ENCODE measurements at places on chromosomes 2 and 18.

GRCh38 chr2:46236006-46236875, 61.0 kb upstream of the EPAS1 start:
- DNase-seq = no peak

DNA sequence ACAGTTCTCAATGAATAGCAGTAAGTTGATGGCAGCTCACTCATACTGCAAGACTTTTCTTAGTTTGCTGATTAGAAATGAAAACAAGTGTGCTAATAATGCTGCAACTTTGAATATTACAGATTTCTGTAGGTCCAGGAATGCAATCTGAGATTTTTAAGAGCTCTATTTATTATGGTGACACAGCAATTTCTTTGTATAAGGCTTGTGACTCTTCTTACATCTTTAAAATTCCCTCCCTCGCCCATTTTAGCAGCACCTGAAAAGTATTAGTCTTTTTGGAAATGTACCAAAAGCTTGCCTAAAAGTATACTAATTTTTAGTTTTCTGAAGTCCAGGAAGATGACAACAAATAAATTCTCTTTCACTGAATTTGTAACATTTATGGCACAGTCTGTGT, 4.4 kb upstream of the HTR2B start:
- DNase-seq = no peak

- DNase-seq = no peak
Measured at GRCh38 chr2:235244255-235245220, 249.3 kb upstream of the AGAP1 start.

- no peak for DNase-seq
Measured at GRCh38 chr2:98378901-98379300, 32.6 kb downstream of the CNGA3 start.

- no peak for DNase-seq
Measured at GRCh38 chr18:79197531-79197930, 128.3 kb downstream of the ATP9B start.

GRCh38 chr18:46167971-46168370, 63.8 kb downstream of the HAUS1 start:
- DNase-seq = no peak

- no peak for DNase-seq
Measured at GRCh38 chr2:215418064-215418963, 17.6 kb downstream of the FN1 start.

DNA sequence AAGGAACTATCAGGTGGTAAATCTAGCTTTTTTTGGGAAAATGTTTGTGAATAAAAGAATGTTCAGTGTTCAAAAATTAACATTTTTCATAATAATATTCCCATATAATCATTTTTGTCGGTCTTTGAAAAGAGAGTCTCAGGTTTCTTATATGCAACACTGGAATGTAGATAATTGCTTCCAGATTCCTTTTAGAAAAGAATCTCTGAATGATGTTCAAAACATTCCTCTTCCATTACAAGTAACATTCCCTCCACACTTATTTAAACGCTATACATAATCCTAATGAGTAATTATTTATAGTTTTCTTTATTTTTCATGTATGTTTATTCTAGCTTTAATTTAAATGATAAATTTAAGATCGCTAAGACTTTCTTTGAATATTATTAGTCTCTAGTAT, 7.0 kb downstream of the ZSWIM2 start:
- DNase-seq = no peak

DNA sequence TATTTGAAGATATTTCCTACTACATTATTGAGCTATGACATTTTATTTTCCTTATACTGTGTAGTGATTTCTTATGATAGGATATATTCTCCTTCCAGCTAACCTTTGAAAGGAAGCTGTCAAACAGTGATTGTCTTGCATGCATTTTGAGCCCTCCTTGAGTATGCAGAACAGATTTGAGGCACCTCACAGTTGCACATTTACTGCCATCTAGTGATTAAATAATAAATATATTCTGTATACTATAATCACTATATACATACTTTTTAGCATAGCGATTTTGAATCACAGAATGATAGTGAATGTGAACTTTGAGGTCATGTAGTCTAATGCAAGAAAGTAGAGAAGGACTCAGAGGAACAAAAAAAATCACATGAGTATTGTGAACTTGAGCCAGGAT, 268.4 kb upstream of the CDH19 start:
- no peak for DNase-seq

GRCh38 chr2:112867701-112868631, 31.4 kb upstream of the IL1B start:
- no peak for DNase-seq

GRCh38 chr2:227010433-227010832, 153.6 kb downstream of the COL4A4 start:
- no peak for DNase-seq

DNA sequence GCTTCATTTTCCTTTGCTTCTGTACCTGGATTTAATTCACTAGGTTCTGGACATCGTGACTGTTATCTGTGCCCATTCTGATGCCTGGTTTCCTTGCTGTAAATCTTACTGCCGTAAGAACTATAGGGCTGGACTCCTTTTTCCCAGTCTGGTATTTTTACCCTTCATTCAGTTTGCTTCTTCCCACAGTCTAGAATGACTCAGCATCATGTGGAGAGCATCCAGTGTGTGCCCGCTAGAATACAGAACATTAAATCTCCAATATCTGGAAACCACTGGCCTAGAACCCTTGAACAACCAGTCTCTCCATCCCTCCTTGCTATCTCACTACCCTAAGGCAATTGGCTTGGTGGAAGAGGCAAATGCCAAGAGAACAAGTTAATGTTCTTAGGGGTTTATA, 1075.4 kb upstream of the ZEB2 start:
- DNase-seq = no peak

DNA sequence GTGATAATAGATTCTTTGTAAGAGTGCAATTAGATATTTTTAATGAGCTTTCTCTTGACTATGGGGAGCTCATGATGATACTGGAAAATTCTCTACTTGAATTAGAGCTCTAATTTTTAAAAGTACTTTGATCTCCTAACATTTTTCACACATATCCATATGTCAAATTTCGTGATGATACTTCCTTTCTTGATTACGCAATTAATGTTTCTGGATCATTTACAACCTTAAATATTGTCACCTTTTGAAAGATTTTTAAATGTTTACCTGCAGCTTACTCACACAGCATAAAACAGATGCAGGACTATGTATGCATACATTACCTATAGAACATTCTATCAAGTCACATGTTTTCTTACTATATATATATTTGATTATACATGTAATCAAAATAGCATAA, 598.5 kb upstream of the DSEL start:
- no peak for DNase-seq

DNA sequence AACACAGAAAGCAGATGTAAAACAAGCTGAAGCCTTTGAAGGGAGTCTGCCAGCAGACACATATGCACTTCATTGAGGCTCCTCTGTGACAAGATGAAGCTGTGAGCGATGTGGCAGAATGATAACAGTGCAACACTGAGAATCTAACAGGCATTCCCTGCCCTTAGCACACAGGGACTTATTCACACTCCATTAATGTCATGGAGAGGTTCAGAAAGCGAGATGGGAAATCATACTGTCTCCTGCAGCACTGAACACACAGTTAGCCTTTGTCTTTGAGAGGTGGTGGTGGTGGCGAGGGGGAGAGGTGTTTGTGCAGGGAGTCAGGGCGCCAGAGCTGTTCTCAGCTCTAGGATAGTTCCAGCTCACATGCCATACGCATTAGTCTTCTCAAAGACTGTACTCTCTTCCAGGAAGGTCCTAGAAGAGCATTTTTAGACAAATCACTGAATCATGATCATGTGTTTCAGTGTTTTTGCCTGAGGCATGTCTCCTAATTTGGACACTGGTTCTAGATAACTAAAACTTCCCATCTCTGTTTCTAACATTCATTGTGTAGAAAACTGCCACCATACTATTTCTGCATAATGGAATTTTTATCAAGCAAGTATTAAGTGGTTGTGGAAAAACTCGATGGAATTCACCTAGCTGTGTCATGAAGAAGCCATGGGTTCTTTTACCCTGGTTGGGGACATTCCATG, 93.5 kb upstream of the ITGB6 start:
- no peak for DNase-seq

- no peak for DNase-seq
Measured at GRCh38 chr2:179876266-179876665, 14.9 kb upstream of the ZNF385B start.

GRCh38 chr2:78029392-78029995, 507.3 kb upstream of the LRRTM4 start:
- no peak for DNase-seq

DNA sequence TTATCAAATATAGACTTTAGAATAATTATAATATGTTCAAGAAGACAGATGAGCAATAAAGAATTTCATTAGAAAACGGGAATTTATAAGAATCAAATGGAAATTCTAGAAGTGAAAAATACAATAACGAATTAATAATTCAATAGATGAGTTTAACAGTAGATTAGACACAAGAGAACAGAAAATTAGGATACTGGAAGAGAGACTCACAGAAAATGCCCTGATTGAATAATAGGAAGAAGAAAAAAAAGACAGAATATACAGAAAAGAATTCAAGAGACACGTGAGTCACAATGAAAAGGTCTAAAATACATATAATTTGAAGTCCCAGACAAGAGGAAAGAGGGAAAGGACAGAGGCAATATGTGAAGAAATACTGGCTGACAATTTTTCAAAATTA, 354.7 kb downstream of the CLIP4 start:
- DNase-seq = no peak

DNA sequence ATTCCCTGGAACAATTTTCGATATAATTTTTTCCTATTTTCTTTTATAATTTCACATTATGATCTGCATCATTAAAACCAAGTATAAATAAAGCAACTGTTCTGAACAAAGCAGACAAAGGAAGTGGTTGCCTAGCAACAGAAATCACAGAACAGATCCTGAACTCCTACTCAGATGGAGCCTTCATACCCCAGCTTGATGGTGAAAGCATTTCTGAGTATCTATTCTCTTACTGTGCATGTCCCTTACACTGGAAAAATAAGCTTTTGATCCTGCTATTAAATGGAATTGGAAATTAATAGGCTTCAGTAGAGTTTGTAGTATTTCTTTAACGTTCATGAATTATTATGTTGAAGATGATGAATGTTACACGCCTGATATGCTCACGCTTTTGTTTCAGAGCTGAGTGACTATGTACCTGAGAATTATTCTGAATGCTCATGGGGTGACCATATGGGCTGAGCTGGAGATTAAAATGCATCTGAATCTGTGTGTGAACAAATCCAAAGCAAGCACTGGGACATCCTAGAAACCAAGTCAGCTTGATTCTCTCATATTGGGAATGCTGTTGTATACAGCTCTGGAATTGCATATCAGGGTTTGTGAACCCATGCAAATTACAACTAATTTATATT, 254.0 kb downstream of the KCNJ3 start:
- no peak for DNase-seq

- DNase-seq = no peak
Measured at GRCh38 chr2:174026122-174026845, 61.1 kb upstream of the SP3 start.

Data from cortex of kidney (tissue), 1 donor.